ENCODE measurements at places on chromosomes 2 and 18.
A peak's percentile ranks its signal among the peaks of the same experiment; 100 is the strongest.

- DNase-seq, result peak; percentile 67
Measured at GRCh38 chr2:9779596-9780264, 63.5 kb upstream of the TAF1B start.

- no peak for DNase-seq
Measured at GRCh38 chr2:23513872-23514793, 129.2 kb downstream of the KLHL29 start.

GRCh38 chr18:14912967-14913366, 165.0 kb downstream of the ANKRD30B start:
- DNase-seq, result no peak

DNA sequence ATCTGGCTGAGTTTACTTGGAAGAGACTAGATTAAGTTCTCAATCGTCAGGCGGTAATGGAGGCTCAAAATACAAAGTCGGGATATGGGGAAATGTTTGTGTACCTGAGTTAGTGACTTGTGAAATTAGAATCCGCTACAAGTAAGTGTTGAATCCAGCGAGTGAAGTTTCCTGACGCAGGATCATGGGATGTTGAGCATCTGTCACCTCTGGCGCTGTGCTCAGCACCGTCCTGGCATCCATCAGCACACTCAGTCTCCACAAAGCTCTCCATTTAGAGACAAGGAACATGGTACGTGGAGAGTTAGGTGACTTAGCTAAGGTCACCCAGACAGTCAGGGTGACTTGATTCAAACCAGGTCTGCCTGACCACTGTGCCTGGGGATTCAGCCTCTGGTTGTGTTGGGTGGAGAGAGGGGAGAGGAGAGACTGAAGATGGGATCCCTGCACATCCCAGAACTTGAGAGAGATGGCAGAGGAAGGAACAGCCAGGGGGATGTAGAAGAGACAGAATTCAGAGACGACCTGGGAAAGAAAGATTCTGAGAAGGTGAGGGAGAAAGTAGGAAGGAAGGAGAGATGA, 251.2 kb downstream of the ACKR3 start:
- no peak for DNase-seq

GRCh38 chr2:151030663-151031230, 230.9 kb downstream of the RBM43 start:
- peak; percentile 4 for DNase-seq

DNA sequence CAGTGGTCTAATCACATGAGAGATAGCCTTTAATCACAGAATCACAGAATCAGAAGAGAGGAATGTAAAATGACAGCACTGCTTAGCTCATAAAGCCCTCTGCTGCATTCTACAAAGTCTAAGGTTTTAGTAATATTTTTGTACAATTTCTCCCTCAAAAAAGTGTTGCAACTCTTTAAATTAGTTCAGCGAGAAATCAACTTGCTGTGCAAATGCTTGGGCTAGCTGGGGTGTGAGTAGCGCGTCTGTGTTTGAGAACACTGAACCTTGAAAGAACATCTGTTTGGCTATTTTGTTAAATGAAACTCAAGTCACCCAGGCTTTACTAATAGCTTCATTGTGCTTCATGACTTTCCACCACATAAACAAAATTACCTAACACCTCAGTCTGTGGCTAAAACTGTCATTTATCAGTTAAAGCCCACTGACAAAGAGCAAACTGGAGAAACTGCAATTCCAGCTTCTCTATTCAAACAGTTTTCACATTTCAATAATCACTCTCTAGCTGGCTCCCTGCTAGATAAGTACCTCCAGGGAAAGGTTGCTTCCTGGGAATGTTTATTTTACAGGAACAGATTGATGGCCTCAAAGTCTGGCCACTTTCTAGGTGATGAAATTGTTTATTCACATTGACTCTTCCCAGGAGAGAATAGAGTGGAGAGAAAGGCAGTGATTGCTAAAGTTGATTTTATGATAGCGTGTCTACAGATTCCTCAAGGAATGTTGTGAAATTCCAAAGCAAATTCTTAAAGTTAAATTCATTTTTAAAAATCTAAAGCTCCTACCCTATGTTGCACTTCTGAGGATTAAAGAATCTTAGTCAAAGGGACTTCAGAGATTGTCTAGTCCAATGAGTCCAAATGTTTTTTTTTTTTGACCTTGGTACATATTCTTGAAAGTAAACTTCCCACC, 36.0 kb upstream of the STAT1 start:
- no peak for DNase-seq

GRCh38 chr2:240369801-240370585, 65.5 kb upstream of the GPC1 start:
- DNase-seq, result no peak

- no peak for DNase-seq
Measured at GRCh38 chr2:70199320-70199864, 8.6 kb upstream of the C2orf42 start.

DNA sequence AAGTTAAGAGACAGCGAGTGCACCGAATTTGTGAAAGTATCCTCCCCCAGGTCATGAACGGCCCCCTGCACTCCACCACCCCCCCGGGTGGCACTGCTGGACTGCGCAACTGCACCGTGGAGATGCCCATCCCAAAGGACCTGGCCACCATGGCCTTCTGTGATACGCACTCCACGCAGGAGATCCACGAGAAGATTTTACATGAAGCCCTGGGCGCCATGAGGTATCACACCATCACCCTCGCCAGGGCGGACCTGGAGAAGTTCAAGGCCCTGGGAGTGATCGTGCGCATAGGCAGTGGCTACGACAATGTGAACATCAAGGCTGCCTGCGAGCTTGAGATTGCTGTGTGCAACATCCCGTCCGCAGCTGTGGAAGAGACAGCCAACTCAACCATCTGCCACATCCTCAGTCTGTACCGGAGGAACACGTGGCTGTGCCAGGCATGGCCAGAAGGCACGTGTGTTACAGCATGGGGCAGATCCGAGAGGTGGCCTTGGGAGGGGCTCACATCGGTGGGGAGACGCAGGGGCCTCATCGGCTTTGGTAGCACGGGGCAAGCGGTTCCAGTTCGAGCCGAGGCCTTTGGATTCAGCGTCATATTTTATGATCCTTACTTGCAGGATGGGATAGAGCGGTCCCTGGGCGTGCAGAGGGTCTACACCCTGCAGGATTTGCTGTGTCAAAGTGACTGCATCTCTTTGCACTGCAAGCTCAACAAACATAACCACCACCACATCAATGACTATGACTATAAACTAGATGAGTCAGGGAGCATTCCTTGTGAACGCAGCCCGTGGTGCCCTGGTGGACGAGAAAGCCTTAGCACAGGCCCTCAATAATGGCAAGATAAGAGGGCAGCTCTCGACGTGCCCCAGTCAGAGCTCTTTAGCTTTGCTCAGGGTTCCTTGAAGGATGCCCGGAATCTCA, 290.8 kb upstream of the MC4R start:
- DNase-seq, result no peak

DNA sequence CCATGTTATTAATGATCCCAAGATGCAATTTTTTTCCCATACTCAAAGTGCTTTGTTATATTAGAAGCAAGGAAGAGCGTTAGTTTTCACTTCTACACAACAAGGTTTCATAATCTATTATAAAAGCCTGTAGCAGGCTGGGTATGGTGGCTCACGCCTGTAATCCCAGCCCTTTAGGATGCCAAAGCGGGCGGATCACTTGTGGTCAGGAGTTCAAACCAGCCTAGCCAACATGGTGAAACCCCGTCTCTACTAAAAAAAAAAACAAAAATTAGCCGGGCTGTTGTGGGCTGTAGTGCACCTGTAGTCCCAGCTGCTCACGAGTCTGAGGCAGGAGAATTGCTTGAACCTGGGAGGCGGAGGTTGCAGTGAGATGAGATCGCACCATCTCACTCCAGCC, 19.0 kb upstream of the SERPINB2 start:
- no peak for DNase-seq

GRCh38 chr2:9467687-9468086, 6.7 kb upstream of the IAH1 start:
- DNase-seq, result no peak

- DNase-seq, result no peak
Measured at GRCh38 chr2:128440666-128441340, 122.1 kb upstream of the HS6ST1 start.

DNA sequence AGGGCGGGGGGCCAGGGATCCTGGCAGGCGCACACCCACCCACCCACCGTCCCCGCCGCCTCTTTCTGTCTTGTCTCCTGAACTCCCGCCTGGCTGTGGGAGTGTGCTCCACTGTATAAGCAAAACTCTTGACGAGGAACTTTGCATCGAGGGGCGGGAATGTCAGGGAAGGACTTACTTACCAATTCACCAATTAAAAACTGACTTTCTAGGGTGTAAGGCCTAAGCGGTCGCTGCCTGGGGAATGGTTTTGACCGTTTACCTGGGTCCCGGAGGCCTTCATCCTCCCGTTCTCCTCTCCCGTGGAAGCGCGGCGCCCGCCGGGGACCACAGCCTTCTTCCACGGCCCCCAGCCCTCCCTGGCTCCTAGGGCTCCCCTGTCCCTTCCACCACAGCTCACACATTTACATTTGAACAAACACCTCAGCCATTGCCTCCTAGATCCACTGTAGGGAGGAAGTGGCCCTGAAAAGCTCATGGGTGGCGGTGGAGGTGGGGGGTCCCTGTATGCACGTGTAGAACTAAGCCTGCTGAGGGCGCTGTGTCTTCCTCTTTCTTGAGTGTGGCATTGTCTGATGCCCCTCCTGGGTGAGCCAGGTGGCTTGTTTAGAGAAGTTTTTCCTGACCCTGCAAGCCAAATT, 8.9 kb downstream of the ASIC4 start:
- DNase-seq, result no peak

DNA sequence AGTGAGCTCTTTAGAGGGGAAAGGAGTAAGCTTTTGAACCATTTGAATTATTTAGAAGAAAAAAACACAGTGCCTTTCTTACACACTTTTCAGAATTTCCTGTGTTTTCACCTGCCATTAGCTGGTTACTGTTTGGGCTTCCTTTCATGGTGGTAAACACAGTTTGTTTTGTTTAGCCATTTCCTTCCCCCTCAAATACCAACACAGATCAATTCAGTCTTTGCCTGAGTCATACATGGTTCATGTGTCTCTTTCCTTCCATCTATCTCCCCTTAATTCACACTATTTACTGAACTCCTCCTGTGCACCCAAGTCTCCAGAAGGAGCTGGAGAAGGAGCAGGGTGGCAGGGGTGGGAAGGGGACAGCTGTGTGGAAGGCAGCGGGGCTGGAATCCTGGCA, 45.0 kb downstream of the TCF7L1 start:
- DNase-seq, result no peak

DNA sequence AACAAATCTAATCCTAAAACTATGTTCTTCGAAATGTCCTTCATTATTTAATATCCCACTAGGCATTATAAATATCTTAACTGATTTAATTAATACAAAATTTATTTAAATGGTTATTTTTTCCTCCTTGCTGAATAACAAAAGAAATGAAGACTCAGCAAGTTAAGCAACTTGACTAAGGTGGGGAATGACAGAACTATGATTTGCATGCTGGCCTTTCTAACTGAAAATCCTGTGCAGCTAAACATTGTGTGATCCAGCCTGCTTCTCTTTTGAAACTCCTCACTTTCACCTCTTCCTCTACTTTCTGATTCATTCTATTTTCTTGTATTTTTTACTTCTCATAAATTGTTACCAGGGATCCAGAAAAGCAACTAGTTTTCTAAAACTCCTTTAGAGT, 132.0 kb downstream of the CALCRL start:
- no peak for DNase-seq

DNA sequence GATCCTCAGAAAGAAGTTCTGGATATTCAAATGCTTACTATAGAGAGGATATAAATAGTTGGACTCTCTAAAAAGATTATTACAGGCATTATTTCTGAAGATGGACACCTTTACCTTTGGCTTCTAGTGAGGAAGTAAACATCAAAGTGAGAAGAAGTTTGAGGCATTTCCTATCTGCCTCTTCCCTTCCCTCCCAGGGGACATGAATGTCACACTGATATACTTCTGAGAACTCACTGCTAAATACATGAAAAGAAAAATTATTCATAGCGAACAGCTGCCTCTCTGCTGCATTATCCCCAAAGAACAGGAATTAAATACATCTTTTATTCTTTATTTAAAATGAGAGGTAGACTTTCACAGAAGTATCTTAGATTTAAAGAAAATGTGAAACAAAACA, 63.6 kb upstream of the PGAP1 start:
- DNase-seq, result no peak

DNA sequence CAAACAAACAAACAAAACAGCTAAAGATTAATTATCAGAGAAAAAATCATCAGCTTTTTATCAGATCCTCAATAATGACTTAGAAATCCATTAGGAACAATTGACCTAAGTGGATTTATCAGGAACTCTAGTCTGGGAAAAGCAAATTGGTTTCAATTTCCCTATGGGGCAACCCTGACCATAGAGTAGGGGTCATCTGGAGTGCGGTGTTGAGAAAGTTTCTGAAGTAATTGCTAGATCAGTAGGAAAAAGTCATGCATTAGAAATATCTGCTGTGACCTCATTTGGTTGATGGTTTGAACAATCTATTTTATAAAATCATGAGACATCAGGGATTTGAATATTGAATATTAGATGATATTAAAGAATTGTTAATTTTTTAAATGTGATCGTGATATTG, 507.9 kb downstream of the TXNL1 start:
- no peak for DNase-seq

GRCh38 chr2:237324837-237325236, 89.1 kb downstream of the COL6A3 start:
- no peak for DNase-seq

GRCh38 chr2:144517866-144518747, 1.8 kb downstream of the ZEB2 start:
- no peak for DNase-seq

DNA sequence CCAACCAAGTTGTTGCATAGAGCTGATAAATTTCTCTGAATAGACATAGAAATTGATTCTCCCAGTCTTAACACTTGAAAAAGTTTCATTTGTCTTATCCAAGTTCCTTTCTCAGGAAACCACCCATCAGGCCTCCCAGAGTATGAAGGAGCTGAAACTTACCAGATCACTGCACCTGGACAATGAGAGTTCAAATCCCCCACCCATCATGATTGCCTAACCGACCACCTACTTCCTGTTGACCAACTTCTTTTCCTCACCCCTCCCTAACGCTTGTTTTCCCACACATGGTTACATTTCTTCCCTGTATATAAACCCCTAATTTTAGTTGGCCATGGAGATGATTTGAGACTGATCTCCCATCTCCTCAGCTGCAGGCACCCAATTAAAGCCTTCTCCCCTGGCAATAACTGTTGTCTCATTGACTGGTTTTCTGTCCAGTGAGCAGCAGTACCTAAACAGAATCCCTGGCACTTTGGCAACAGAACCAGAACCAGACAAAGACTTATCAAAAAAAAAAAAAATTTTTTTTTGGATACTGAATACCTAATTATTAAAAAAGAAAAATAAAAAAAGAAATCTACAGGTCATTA, 103.0 kb downstream of the SPIRE1 start:
- no peak for DNase-seq

Measured in activated CD4-positive, alpha-beta T cell treated with anti-CD3 and anti-CD28 coated beads, Interleukin-2, amount 50 U/mL, for 48 hours (primary cell).